ENCODE measurements at places on chromosomes 2 and 18.

DNA sequence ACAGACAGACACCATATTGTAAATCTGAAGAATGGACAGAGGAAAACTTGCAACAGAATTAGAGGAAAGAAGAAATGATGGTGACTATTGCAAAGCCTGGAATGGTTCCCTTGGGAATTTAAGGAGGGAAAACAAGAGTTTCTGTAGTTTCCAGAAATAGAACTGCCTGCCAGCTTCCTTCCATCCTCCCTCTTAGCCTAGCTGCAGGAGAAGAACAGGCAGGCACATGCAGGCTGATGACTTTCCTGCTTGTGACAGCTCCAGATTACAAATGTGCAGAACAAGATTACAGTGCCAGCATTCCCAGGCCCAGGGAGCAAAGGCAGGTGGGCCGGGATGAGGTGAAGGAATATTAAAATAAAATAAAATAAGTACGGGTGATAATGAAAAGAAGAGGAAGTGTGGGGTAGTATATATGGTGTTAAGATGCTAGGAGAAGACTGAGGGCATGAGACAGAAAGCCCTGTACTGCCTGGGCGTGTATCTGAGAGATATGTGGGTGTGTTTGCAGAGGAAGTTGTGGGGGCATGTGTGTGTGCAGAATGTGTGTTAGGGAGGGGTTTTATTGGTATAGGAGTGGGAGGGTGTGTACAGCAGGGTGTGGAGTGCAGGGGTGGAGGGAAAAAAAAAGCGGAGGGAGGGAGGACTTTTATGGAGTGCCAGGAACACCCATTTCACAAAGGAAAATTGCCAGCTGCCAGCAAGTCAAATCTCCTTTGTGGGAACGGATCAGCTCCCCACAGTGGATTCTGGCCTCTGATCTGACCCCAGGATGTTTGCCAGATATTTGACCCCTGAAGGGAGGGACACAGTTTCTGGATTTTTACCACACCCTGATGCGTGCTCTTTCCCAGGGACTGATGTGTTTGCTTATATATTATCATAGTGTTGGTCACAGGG is 43.9 kb upstream of the NEMP2 start:
- DNase-seq = no peak

- no peak for DNase-seq
Measured at GRCh38 chr2:76194031-76194775, 483.5 kb upstream of the GCFC2 start.

GRCh38 chr2:86186431-86186830 is 8.8 kb downstream of the IMMT start:
- no peak for DNase-seq

DNA sequence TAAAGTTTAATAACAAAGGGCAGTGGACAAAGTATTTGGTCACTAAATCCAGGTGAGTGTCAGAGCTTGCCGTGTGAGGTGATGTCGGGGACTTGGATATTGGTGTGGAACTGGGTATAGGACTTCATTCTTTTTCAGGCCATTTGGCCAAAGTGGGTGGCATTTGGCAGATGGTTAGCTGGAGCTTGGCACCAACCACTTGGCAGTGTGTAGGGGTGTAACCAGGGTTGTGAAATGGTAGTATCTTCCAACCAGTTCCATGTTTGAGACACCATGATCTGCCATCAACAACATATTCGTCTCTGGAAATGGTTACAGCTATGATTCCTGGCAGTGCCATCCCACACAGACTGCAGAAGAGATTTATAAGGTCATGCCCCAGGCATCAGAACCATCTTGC is 113.9 kb downstream of the CCDC85A start:
- no peak for DNase-seq

DNA sequence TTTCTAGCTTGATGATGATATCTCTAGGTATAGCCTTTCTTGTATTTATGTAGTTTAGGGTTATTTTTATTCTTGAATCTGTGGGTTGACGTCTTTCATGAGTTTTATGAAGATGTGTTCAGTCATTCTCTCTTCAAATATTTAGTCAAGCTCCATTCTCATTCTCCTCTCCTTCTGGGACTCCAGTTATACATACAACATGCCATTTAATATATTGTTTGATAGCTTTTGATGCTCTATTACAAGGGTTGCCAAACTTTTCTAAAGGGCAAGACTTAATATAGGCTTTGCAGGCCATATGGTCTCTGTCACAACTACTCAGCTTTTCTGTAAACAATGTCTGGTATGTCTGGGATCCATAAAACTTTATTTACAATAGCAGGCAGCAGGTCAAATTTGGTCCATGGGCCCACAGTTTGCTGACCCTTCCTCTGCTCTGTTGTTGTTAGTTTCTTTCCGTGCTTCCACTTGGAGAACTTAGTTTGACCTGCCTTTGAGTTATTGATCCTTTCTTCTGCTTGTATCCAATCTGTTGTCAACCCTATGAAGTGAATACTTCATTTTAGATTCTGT is 40.6 kb upstream of the GPAT2 start:
- no peak for DNase-seq

DNA sequence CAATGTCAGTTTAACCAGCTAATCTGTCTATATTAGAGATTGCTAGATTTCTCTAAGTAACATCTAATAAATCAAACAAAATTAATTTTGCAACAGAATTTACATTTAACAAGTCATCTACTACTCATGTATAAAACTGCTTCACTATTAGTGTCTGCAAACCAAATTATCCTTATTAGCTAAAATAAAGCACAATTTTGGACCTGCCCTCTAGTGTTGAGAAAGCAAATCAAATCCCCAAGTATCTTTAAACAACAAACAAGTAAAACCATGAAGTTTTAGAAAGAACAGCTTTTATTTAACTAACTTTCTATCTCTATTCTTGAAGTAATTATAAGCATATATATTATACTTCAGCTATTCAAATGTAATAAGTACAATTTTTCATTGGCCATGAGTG is 113.1 kb upstream of the SP3 start:
- DNase-seq = no peak

DNA sequence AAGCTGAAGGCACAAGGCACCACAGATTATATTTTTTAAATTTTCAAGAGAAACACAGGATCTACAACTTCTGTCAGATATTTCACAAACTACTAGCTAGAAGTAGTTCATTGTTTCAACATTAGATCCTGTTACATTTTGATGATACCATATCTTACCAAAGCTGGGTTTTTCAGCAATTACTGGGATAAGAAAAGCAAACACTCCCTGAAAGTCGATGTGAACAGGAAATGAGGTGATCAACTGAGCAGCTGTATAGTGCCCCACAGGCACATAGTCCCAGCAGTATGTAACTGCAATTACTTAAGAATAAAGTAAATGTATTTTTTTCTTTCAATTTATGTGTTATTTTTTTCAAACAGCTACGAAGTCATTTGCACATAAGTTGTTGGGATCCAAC is 103.5 kb downstream of the DNER start:
- no peak for DNase-seq

All from stimulated activated CD8-positive, alpha-beta memory T cell treated with anti-CD3 and anti-CD28 coated beads, Interleukin-4, amount 100 ng/mL, for 1 hour (primary cell).